SK-N-SH (cell line): ENCODE measurements at places on chromosomes 7 and 10. TPM values are rescaled to one million over a fixed set of nuclear protein-coding genes. Genes with fewer than 3 reads are reported as not detected.

- no peak for DNase-seq
Measured at GRCh38 chr7:107474104-107474521, 4.3 kb downstream of the GPR22 start.

GRCh38 chr7:94396037-94396431 lies 1.3 kb downstream of the COL1A2 start:
- DNase-seq, result no peak

DNA sequence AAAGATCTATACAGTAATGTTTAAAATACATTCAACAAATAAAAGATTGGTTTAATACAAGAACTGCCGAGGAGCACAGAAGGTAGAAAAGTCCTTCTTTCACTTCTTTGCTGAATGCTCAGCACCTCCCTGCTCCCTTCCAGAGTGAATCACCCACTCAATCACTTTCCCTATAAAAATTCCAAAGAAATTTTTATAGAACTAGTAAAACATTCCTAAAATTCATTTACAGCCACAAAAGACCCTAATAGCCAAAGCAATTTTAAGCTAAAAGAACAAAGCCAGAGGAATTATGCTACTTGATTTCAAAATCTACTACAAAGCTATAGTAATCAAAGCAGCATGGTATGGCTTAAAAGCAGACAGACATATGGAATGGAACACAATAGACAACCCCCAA lies 320.9 kb downstream of the PCLO start:
- no peak for DNase-seq

DNA sequence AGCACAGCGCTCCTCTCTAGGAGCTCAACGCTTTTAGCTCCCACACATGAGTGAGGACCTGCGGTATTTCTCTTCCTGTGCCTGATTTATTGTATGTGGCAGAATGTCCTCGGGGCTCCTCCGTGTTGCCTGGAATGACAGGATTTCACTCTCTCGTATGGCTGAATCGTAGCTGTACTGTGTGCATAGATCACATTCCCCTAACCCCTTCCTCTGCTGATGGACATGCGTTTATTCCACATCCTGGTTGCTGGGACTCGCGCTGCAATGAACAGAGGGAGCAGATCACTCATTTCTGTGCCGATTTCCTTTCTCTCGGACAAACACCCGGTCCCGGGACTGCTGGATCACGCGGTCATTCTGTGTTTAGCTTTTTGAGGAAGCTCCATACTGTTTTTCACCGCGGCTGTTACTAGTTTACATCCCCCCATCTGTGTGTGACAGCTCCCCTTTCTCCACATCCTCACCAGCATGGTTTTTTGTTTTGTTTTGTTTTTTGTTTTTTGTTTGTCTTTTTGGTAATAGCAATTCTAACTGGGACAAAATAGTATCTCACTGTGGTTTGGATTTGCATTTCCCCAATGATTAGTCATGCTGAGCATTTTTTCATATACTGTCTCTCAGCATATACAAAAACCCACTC lies 76.3 kb downstream of the FOXL3 start:
- DNase-seq, result peak; percentile 79

- DNase-seq, result no peak
Measured at GRCh38 chr7:2894118-2894940, 50.2 kb upstream of the GNA12 start.

- DNase-seq, result peak; percentile 53
Measured at GRCh38 chr7:35758421-35758820, 42.4 kb upstream of the SEPTIN7 start.

DNA sequence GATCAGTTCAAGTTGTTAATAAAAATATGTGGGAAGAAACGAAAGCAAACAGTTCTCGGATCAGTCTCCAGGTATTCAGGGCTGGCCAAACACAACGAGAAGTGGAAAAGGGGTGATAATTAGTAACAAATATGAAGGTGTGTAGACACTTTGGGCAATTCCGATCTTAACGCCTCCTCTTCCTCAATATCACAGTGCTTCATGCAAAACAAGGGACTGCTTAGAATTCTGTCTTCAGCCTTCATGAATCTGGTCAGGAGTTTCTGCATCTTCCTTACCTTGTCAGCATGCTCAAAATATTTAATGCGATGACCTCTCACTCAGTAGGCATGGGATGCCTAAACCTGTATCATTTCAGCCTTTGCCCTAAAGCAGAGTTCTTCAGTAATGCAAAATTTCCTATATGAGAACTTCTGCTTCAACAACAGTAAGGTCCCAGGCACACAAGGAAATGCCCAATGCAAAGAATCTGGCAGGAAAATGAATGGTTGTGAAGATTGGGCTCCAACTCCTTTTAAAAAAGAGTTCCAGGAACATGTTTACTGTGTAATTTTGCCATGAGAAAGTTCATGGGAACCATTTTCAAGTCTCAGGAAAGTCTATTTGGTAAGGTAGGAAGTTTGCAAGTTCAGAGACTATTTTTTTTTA lies 23.4 kb upstream of the VAX1 start:
- DNase-seq, result no peak

The HGF gene
- polyA plus RNA-seq, result 1.5 and 1.8 TPM in 2 replicates
